Endothelial cell (in vitro differentiated cells): ENCODE measurements at places on chromosomes 16 and 17.

GRCh38 chr17:6544011-6544370, 12.4 kb downstream of the PITPNM3 start:
- no peak for DNase-seq

GRCh38 chr17:1107777-1108477, 71.9 kb downstream of the ABR start:
- no peak for DNase-seq

DNA sequence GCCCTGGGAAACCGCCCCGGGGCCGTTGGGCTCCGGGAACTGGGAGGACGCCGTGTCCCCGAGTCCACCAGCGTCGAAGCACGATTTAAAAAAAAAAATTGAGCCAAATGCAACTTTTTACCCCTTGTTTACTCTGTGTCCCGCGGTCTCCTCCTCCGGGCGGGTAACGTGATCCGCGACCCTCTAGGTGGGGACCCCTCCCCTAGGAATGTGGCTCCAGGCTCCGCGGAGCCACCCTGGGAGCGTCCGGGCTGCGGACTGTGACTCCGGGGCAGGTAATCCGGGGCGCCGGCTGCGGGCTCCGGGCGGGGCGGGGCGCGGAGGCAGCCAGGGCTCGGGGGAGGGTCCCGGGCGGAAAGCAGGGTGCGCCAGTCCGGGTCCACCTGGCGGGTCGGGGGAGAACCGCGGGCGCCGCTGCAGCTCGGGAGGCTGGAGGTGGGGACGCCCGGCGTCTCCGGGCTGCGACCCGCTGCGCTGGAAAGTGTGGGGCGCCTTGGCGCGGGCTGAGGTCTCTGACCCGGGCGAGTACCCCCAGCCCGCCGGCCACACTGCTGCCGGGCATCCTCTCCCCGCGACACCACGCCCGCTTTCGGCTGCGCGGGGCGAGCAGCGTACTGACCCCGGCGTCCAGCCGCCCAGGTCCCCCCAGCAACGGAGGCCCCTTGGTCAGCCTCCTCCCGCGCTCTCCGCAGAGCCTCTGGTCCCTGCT, 852 bp upstream of the HELZ start:
- peak; percentile 53 for DNase-seq

DNA sequence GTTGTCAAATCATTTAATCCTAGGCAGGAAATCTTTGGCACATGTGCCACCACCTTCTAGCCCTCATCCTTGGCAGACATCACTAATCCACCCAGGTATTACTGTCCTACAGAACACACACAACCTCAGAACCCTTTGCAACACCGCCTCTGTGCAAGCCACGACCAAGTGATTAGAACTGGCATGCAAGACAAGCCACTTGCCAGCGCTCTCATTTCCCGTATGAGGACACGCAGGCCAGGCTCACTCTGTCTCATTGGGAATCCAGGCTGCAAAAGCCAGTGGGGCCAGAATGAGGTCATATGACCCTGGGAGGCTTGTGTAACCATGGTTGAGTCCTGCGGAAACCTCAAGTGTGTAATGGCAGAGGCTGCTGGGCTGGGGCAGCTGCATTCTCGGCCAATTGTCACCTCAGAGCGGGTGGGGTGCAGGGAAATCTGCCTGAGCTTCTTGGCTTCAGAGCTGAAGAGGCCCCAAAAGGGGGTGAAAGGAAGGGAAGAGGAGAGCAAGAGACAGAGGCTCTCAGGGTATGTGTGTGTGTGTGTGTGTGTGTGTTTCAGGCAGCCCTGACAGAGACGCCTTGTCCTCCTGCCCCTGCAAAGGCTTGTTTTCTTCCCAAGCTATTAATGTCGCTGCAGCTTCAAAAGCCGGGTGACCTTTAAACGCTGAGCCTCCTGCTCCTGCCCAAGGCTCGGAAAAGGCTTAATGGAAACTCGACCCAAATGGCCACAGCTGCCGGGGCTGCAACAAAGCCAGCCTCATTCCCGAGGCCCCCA, 43.2 kb upstream of the MRPS23 start:
- DNase-seq, result no peak

DNA sequence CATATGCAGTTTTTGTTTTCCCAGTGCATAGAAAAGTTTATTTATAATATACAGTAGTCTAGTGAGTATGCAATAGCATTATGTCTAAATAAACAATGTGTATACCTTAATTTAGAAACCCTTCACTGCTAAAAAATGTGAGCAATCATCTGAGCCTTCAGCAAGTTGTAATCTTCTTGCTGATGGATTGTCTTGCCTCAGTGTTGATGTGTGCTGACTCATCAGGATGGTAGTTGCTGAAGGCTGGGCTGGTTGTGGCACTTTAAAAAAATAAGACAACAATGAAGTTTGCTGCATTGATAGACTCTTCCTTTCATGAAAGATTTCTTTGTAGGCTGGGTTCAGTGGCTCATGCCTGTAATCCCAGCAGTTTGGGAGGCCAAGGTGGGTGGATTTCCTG, 13.9 kb upstream of the CAPNS2 start:
- DNase-seq, result no peak

GRCh38 chr17:48490451-48490892, 40.3 kb downstream of the HOXB1 start:
- DNase-seq, result no peak

DNA sequence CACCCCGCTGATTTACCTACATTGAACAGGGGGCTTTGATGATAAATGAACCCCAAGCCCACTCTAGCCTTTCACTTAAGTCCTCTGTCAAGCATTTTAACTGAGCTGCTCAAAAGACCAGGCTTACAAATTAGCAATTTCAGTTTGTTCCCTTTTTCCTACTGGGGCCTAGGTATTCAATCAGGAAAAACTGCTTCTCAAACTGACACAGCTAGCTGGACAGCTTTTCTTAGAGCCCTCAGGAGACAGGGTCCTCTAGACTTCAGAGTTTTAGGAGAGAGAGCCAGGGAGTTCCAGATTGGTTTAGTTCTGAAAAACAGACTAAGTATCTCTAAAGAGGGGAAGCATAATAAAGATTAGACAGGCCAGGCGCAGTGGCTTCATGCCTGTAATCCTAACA, 6.2 kb upstream of the HEXIM2 start:
- no peak for DNase-seq

DNA sequence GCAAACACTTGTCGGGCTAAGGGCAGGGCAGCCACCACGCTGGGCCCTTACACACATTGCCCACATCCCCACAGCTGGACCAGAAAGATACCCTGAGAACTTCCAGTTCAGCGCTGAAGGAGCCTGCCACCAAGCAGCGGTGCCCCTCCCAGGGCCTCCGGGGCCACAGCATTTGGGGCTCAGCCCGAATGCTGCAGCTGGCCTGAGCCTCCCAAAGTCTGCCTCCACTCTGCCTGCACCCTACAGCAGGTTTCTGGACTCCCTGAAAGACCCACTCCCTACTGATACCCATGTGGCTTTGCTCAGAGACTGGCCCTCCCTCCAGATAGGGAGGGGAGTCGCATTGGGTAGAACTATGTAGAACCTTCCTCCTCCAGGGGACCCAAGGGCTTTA, 1.5 kb downstream of the MCRIP1 start:
- no peak for DNase-seq

- DNase-seq, result peak; percentile 59
These were observed 9.9 kb upstream of the MVD start for GRCh38 chr16:88672776-88673175.

DNA sequence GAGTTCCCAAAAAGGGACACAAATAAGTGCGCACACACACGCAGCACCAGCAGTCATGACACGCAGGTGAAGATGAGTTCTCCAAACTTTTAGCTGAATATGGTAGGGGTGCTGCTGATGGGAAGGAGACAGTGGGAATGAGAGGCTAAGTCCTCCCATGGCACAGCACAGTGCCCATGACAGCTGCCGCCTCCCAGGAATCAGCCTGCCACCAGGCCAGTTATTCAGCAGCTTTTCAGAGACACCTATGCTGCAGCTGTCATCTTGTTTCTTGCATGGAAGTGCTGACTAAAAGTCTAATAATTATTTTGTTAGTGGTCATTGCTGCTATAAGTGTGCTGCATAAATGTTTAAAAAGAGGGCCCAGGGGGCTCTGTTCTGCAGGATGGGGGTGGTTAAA, 12.2 kb downstream of the WFIKKN2 start:
- no peak for DNase-seq

- no peak for DNase-seq
These were observed 21.2 kb downstream of the SLC39A11 start for GRCh38 chr17:73071066-73071999.

GRCh38 chr17:49146620-49147306, 14.2 kb downstream of the B4GALNT2 start:
- DNase-seq, result no peak

DNA sequence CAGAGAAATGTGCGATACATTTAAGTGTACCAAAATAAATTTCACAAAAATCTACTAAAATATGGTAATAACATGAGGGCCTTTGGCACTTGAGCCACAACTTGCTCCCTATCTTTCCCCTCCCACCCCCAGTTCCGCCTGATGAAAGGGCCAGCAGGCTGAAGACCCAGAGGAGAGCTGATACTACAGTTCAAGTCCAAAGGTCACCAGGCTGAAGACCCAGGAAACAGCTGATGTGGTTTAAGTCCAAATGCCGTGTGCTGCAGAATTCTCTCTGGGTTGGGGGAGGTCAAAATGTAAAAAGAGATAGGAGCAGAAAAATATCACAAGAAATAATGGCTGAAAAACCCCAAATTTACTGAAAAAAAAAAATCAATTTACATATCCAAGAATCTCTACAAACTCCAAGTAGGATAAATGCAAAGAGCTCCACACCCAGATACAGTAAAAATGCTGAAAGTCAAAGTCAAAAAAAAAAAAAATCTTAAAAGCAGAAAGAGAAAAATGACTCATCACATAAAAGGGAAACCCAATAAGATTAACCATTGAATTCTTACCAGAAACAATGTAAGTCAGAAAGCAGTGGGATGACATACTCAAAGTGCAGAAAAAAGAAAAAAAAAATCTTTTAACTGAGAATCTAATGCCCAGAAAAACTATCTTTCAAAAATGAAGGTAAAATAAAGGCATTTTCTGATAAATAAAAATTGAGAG, 452.1 kb upstream of the ASIC2 start:
- no peak for DNase-seq

DNA sequence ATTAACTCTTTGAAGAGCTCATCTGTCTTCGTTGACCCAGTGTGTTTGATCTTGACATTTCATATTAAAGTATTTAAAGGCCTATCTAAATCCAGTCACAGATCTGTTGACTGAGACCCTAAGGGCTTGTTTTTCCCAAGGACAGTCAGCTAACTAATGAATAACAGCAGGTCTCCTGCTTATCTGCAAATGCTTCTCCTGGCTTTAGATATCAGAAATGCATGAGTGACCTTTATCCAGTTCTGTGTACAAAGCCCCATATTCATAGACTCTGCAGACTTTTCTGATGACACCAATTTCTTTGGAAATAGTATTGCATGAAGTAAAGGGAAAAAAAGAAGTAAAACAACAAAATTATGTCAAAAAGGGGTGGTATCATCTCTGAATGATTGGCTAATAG, 70.3 kb downstream of the YPEL2 start:
- no peak for DNase-seq

DNA sequence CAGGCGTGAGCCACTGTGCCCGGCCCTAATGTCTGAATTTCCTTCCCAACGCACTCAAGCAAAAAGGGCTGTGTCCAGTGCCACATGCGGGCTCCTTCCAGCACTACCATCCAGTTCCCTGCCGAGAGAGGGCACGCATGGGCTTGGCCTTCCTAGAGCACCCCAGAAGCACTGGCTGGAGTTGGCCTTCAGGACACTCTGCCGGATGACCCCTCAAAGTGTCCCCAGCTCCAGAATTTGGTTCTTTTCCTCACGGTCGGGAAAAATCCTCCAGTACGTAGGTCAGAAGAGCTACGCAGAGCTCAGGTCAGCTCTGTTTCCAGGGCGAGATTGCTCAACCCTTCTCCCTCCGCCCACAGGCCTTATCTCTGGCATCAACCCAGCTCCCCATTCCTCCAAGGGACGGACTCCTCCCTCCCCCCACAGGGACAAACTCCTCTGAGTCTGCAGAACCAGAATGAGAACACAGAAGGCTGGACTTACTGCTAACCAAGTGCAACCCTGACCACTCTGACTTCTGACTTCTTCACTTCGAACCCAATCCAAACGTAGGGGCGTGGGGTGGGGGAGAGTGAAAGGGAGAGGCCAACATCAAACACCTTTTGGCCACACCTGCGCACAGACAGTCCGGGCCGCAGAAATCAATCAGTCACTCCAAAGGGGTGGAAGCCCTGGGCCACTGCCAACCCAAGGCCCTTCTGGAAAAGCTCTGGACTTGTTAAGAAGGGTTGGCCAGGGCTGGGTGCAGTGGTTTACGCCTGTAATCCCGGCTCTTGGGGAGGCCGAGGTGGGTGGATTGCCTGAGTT, 3.6 kb downstream of the CDC42EP4 start:
- DNase-seq, result no peak

DNA sequence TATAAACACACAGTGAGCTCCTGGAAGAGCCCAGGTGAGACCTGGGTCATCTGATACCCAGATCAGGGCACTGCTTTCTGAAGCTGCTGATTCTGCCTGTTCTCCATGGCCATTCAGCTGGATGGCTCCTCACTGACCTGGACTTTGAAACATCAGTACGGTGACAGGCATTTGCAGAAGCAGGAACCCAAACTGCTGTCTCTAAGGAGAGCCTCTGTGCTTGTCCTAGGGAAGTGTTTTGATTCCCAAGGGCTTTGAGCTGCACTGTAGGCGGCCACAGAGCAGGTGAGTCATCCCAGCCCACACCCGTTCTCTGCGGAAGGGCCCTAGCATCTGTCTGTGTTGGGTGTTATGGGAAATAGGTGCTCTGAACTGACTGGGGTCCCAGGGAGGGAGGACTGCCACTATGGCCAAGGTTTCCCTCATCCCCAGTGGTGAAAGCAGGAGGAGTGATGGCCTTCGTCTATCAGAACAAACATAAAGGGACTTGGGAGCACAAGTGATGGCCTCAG, 60.7 kb upstream of the ADCY9 start:
- DNase-seq, result no peak

- no peak for DNase-seq
These were observed 389.5 kb downstream of the SLC39A11 start for GRCh38 chr17:72702998-72703397.

DNA sequence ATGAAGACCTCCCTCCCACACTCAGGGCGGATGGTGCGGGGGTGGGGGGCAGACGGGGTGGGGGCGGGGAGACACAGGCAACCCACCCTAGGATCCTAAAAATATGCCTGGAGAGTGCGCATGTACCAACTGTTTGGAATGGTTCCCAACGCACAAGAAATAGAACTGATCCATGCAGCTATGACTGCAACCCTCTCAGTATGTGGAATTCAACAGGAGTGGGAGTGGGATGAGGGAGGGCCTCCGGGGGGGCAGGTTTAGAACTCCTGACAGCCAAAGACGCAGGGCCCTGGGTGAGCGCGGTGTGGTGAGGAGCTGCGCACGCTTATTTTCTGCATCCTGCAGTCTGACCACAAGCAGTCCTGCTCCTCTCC, 1.1 kb upstream of the P2RX5 start:
- no peak for DNase-seq
